ENCODE measurements at places on chromosomes 6 and 20. TPM values are rescaled to one million over a fixed set of nuclear protein-coding genes. Genes with fewer than 3 reads are reported as not detected.

- peak; percentile 22 for DNase-seq
These were observed 23.1 kb upstream of the MICB start for GRCh38 chr6:31474871-31475286.

- DNase-seq = peak; percentile 6
These were observed 589.9 kb upstream of the SLC35B3 start for GRCh38 chr6:9025228-9025627.

DNA sequence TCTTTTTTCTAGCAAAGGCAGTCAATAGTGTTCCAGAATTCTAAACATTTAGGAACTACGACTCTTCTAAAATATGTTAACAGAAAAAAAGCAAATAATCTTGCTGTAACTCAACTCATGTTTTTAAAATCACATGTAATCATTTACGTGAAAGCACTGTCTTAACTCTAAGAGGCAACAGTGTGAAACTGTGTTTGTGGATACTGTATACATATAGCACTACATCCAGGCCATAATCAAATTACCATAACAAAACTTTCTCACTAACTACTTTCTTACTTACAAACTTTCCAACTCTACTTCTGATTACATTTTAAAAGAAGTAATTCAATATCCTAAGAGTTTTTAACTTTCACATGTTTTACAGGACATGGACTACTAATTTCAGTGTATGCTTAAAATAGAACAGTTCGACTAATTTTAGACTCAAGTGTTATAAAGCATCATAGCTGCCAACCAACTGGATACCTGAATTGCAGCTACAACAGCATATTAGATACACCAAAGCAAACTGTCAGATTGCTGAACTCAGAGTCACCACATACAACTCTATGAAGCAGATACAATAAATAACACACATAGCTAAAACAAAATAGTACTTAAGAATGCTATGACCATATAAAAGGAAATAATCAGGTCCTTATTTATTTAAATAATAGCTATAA is 121.6 kb upstream of the BEND6 start:
- DNase-seq = no peak

GRCh38 chr20:13006825-13007224 is 1.9 kb upstream of the SPTLC3 start:
- no peak for DNase-seq

DNA sequence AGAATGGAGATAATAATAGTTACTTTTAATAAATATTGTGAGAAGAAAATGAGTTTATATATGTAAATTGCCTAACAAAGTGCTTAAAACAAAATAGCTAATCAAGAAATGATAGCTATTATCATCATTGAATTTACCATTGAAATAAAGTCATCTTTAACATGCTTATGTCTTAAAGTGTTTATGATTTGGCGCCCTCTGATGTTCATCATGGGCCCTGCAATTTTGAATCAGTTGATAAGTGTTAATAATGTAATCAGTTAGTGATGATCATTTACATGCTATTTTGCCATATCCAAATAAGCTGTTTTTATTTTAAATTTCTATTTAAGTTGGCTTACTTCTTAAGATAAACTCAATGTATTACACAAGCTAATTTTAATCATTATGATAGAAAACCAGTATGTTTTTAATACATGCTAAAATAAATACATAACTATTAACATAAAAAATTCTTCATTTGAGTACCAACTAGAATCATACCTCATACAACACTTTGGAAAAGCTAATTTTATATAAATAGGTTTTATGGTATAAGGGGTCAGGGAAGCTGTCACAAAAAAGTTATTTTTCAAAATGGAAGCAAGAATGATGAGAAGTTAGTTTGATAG is 39.2 kb upstream of the TPD52L1 start:
- peak; percentile 63 for DNase-seq

GRCh38 chr6:14804785-14805210 is 441.1 kb upstream of the JARID2 start:
- no peak for DNase-seq

DNA sequence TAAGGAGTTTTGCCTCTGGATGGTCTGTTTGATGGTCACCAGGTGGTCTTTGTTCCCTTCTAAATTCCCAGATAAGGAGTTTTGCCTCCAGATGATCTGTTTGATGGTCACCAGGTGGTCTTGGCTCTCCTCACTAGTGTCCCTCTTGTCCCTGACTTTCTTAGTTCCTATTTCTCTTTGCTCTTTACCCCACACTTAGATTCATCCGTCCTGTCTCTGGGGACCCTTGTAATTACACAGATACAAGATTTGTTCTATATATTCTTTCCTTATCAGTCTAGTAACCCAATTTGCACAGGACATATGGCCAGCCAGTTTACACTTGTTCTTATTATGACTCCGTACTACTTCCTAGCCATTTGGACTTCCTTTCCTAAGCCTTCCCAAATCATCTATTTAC is 84.0 kb upstream of the B3GAT2 start:
- no peak for DNase-seq

DNA sequence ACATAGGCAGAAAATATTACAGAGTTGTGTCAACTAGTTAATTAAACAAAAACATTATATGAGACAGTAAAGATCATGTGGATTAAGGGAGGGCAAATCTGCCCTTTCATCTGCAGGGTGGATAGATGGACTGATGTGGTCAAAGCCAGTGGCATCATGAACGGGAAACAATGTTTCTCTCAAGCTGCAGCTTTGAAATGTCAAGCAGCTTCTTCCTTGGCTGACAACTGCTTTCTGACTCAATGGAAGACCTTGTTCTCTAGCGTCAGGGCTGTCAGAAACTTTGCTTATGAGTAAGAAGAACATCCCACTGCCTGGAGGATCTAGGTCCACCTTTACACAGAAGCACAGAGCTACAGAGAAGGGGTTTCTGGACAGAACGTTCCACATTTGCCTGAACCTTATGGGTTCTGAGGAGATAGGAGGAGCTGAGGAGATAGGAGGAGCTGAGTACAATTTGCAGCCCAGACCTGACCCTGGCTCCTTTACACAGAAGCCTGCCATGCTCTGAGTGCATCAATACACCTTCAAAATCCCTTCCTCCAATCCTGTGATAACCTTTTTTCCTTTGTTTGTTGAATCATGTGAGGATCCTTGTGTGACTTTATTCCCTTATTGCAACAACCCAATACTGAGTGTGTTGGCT is 6.1 kb downstream of the CST5 start:
- peak; percentile 33 for DNase-seq

DNA sequence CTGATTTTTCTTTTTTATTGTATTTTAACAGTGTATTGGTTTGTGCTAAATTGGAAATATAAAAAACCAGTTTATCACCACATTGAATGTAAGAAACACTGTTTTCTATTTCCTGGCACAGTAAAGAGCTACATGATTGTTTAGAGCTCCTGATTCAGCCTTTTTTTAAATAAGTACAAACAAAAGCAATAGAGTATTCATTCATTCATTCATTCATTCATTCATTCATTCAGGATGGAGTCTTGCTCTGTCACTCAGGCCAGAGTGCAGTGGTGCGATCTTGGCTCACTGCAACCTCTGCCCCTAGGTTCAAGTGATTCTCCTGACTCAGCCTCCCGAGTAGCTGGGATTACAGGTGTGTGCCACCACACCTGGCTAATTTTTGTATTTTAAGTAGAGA is 96.8 kb upstream of the SCGN start:
- DNase-seq = no peak

- DNase-seq = no peak
These were observed 203.8 kb downstream of the MYLK4 start for GRCh38 chr6:2546901-2547300.

GRCh38 chr20:35226884-35227681 is 593 bp downstream of the MMP24 start:
- DNase-seq = peak; percentile 48

- no peak for DNase-seq
These were observed 17.8 kb downstream of the GRM4 start for GRCh38 chr6:34128045-34128444.

DNA sequence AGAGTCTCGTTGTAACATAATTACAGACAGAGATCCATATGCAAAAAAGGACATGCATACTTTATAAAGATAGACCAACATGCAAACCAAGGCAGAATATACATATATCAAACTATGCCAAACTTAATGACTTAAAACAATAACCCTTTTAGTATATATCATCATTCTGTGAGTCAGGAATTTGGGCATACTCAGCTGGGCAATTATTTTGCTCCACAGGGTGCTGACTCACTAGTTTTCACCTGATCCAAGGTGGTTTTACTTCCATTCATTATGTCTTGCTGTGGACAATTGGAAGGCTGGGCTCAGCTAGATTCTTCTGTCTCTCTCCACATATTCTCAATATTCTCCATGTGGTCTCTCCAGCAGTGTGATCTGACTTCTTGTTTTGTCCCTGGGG is 41.2 kb upstream of the RNF146 start:
- DNase-seq = no peak

GRCh38 chr6:108940741-108941140 is 92.5 kb downstream of the ARMC2 start:
- no peak for DNase-seq

GRCh38 chr6:1096967-1097765 is 214.7 kb upstream of the FOXQ1 start:
- DNase-seq = no peak

DNA sequence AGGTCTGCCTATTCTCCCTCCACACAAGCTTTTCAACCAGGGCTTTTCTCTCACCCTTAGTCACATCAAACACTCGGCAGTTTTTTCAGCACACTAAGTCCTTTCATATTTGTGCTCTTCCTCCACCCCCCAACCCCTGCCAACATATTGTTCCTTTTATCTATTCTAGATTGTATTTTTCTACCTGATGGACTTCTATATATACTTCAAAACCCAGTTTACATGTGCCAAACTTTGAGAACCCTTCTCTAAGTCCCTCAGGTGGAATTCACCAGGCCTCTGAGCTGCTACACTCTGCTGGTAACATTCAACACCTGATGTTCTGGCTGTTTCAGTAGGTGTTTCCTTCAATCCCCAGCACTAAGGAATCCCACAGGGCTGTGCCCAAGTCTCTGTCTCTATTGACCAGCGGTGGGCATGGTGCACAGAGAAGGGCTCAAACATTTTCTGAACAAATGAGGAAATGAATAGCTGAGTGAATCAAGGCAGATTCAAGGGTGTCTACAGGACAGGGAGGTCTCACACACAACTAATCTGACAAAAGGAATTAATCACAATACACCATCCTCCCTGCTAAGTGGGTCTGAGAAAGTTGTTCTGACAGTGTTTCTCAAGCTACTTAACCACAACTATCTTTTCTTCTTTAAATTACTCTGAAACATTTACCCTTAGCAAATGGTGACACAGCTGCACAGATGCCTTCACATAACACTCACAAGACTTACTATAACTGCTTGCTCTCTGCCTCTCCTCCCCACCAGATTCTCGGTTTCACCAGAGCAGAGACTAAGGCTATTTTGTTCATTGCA is 166.5 kb downstream of the TSHZ2 start:
- DNase-seq = no peak

DNA sequence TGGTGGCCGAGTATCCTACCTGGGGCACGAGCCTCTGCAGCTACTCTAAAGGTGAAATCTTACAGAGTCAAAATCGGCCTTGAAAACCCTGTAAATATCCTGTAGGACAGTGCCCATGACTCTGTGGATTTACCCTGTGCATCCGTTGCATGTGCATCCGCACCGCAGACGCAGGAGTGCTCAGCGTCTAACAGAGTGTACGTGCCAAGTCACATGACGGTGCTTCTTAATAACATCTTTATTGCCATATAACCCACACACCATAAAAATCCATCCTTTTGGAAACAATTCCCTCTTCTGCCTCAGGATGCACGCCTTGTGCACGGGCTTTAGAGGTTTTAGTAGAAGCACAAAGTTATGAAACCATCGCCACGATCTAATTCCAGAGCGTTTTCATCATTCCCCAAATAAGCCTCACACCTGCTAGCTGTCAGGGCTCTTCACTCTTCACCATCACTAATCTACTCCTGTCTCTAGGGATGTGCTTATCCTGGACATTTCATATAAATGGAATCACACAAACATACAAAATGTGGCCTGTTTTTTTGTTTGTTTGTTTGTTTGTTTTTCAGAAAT is 384.5 kb upstream of the SULF2 start:
- DNase-seq = no peak

GRCh38 chr6:41813469-41813868 is 26.0 kb downstream of the TOMM6 start:
- no peak for DNase-seq

Gene CRISP2
- total RNA-seq = not detected

Gene SLC22A16
- not detected for total RNA-seq

Gene MAPK13
- 29.3 TPM for total RNA-seq

Gene PTCHD4
- total RNA-seq = not detected

Gene THEMIS
- 89.2 TPM for total RNA-seq

Gene CRISP3
- total RNA-seq = not detected

Gene MCM8
- 32.1 TPM for total RNA-seq

Gene ANKRD66
- not detected for total RNA-seq

Gene HLA-C
- total RNA-seq = 1,296 TPM
